HepG2 (cell line): ENCODE measurements at places on chromosomes 7 and 10.

DNA sequence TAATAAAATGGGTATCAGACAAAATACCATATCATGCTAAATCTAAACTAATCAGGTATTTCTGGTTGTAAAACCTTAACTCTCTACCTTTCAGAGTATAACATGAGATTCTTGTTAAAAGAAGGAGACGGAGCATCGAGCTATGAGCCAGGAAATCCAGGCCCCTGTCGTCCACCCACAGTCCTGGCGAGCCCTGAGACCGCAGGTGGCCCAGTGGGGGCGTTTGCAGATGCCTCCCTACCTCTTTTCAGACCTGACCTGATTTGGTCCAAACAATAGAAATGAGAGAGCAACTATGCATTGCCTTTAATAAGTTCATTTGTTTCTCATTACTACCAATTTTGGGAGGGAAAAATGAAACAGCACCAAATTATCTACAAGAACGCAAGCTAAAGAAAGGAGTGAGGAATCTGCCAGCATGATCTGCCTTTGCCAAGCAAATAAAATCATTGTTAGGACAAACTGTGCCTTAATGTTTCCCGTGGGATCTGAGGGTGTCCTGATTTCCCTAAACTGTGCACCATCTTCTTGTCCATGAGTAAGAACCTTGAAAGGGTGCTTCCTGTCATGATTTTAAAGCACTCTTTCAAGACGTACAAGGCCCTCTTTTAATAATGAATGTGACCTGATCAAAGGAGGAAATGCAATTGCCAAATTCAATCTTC lies 166.7 kb downstream of the TCERG1L start:
- DNase-seq = no peak

- no peak for DNase-seq
Observed at GRCh38 chr10:90062786-90063185, 361.4 kb downstream of the KIF20B start.

DNA sequence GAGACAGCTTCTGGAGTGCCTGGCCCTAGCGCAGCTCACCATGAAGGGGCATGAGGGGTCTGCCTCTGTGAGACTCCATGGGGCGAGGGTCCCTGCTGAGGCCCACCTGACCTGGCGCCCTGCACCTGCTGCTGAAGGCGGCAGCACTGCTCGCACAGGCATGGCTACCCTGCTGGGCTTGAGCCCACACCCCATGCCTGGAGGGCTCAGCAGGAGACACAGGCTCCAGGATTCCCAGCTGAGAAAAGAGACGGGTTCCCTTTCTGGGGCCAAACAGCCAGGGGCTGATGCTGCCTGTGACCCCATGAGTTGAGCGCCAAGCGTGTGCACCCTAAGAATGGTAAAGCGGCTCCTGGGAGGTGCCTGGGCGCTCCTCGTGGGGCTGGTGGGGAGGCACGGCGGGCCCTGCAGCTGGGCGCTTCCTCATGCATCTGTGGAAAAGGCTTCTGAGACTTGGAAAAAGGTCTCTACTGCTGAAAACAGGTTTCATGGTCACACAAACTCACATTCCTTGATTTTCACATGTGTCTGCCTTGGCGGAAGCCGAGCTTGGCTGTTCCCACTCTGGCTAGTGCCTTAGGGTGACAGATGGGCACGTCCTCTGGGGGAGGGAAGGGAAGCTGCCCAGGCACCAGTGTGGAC lies 233.4 kb downstream of the ZMYND11 start:
- no peak for DNase-seq

DNA sequence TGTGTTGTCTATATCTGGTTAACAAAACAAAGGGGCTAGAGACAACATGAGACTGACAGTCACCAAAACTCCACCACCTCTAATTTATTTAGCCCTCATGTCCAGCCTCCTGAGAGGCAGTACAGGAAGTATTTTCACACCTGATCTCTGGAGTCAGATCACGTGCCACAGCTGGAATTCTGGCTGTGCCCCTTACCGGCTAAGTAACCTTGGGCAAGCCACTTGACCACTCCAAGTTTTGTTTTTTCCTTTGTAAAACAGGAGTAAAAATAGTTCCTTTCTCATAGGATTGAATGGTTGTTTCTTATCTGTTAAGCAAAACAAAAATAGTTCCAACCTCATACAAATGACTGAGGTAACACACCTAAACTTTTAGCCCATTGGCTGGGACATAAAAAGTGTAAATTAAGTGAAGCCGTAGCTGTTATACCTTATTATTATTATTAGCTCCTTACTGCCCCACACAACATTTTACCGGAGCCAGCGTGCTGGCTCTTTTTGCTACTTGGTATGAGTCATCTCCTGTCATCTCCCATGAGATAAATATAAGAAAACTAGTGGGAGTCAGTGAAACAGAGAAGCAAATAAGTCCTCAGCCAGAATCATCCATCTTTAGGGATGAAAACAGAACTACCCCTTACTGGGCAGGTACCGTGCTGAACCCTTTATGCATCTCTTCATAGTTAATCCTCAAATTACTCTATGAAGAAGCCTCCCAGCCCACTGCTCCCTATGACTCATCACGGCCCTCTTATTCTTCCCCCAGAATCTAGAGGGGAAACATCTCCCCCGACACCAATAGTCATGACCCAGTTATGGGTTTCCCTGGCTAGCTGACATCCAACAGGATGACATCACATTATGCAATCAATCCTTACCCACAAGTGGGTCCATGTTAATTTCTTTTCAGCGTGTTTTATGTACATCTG lies 44.9 kb downstream of the PPP1R3C start:
- no peak for DNase-seq

- no peak for DNase-seq
Observed at GRCh38 chr7:29328811-29329210, 134.2 kb downstream of the CHN2 start.

GRCh38 chr7:135687466-135687865 lies 25.2 kb downstream of the STMP1 start:
- no peak for DNase-seq

DNA sequence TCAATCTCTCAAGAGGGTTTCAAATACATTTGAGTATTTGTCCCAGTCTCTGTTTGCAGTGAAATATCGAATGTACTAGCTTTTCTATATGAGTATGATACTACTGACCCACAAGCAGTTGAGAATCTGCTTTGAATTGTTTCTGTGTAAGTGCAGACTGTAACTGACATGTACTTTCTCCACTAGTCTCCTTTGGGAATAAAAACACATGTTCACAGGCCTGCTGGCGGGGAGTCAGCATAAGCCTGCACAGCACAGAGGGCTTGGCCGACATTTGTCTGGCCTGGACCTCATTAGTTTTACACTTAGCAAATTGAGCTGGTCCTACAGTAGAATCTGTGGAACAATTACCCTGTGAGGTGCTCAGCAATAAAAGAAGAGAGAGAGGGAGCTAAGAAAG lies 72.6 kb downstream of the ITGB8 start:
- no peak for DNase-seq

DNA sequence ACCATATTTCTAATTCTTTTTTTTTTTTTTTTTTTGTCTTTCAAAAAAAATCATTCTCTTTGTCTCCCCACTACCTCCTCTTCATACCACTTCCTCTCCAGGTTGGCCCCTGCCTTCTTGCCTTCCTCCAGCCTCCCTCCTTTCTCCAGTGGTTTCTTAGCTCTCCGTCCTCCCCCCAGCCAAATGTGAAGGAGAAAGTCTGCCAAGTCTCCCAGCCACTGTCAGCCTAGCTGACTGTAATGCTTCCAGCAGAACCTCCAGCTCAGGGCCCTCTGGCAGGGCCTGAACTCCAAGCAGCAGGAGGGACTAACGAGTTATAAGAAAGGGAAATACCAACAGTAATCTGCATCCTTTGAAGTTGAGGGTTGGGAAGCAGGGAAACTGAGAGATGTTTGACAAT lies 35.5 kb upstream of the BICC1 start:
- no peak for DNase-seq

- no peak for DNase-seq
Observed at GRCh38 chr10:119500821-119501220, 41.7 kb downstream of the RGS10 start.

DNA sequence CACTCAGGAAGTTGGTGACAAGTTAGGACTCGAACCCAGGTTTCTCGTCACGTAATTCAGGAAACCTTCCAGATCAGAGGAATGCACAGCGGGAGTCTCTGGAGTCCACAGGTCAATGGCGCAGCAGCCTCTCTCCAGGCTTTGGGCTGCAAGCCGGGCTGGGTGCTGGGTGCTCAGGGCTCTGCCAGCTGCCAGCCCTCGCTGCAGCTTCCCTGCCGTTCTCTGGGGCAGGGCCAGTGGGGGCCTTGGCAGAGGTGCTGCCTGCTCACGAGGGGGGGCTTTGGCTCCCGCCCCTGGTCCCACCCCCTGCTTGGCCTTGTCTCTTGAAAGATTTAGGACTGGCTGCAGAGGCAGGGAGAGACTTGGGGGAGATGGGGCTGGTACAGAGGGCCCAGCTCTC lies at the start of gene TACR2:
Gene TACR2 (minus strand): TSS at position 224 of the 400 bp plus-strand sequence. CDS start 595 bp downstream, outside the sequence.
- DNase-seq = no peak

DNA sequence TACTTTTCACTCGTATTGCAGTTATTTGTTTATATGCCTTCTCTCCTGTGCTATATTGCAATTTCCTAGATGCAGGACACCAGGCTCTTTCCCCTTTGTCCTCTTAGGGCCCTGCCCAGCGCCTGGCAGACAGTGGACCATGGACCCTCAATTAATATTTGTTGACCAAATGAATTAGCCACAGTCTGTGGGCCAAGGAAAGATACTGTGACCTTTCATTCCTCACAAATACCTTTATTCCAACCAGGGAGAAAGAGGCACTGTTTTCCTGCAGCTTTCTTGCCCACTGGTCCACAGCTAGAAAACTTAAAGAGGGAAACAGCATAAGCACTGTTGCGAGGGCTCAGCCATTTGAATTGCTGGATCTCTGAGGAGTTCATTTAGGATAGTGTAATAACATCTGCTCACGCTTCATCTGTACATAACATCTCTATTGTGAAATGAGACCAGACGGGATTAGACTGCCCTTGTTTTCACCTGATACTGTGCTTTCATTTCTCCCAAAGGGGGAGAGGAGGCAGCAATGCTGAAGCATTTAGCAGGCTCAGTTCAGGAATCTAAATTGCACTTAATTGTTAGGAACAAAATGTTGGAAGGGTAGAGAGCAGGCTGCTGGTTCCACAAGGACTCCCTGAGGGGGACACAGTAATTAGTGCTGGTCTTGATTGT lies 46.7 kb downstream of the TNS3 start:
- peak; percentile 87 for DNase-seq

GRCh38 chr7:17815318-17815717 lies 125.0 kb downstream of the SNX13 start:
- peak; percentile 70 for DNase-seq

DNA sequence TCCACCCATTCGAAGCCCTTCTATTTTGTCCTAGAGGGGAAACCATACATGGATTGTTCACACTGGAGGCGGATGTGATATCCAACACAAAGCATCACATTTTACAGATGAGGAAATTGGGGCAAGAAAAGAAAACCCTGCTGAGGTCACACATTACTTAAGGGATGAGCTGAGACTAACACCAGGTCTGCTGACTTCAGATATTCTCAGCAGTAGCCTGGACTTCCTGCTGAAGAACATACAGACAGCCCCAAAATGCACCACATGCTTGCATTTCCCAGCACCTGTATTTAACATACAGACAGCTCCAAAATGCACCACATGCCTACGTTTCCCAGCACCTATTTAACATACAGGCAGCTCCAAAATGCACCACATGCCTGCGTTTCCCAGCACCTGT lies 11.2 kb downstream of the GIMAP5 start:
- no peak for DNase-seq

- DNase-seq = no peak
Observed at GRCh38 chr7:143384661-143385631, 3.8 kb downstream of the ZYX start.

DNA sequence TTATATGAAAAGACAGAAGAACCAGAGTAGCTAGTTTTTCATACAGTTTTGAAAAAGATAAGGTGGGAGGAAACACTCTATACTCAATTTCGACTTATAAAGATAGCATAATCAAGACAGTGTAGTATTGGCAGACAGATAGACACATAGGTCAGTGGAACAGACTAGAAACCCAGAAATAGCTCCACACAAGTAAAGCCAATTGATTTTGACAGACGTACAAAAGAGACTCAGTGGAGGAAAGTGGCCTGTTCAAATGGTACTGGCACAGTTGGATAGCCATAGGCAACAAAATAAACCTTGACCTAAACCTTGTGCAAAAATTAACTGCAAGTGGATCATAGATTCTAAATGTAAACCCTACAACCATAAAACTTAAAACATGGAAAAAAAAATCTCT lies 46.8 kb downstream of the MAPK8 start:
- no peak for DNase-seq

DNA sequence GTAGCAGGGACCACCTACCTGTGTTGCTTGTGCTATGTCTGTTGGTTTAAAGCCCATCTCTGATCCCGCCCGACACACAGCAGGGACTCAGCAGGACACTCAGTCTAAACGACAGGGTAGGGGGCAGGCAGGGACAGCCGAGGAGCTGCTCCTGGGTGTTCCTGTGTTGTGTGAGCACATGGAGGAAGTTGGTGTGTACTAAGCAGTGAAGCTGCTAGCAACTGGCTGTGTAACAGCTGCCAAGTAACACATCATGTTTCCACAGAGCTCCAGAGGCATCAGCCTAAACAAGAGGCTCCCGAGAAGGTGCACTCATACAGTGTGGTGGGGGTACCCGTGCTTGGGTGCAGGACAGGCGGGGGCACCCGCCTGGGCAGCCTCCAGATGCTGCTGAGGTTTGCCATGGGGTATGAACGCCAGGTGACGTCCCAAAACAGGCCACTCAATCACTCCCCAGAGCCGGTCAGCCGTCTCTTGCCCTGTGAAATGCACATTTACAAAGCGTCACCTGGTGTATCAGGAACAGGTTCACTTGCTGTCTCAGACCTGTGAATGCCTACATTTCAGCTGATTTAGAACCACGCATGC lies 59.6 kb downstream of the PTPRN2 start:
- no peak for DNase-seq

- DNase-seq = no peak
Observed at GRCh38 chr10:128377364-128377987, 251.3 kb upstream of the MKI67 start.

DNA sequence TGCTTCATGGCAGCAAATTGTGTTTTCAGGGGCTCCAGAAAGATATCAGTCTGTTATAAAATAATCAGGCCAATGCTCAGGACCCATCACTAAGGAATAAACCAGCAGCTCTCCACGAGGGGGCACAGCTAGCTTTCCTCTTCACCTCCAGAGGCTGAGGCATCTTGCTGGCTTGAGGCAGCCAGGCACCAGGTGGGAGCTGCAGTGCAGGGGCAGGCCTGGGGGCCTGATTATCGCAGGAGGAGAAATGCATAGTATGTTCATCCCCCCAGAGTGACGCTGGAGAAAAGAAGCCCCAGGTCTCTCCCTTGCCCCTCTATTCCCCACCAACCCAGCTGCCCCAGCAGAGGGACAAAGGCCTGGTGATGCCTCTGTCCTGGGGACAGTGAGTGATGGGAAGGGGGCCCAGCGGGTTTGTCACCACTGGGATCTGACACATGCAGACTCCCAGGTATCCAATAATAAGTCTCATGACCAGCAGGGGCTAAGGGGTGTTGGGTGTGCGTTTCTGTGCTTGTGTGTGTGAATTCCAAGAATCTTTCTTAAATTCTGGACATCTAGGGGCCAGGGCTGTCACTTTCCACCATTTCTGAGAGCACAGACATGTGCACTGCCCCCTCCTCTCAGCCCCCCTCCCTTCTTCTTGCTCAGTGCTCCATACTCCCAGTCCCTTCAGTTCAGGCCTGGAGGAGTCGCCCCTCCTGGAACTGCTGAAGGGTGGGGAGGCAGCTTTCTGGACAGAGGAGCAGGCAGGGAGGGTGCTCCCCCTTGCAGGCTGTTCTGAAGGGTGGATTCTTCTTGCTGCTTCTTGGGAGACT lies 128.1 kb upstream of the FAM20C start:
- peak; percentile 18 for DNase-seq
